ENCODE measurements at places on chromosomes 1 and 21.

- no peak for DNase-seq
These were observed 398.5 kb upstream of the ADAMTS5 start for GRCh38 chr21:27365394-27365793.

GRCh38 chr1:65309304-65310077 is at the start of gene DNAJC6:
DNAJC6 (plus strand) TSS chr1:65309543; CDS start chr1:65309746, 203 bp downstream.
- DNase-seq: peak; percentile 69

GRCh38 chr1:205725514-205725913 is 24.5 kb downstream of the NUCKS1 start:
- no peak for DNase-seq

GRCh38 chr21:36202726-36203602 is 46.3 kb downstream of the DOP1B start:
- no peak for DNase-seq

DNA sequence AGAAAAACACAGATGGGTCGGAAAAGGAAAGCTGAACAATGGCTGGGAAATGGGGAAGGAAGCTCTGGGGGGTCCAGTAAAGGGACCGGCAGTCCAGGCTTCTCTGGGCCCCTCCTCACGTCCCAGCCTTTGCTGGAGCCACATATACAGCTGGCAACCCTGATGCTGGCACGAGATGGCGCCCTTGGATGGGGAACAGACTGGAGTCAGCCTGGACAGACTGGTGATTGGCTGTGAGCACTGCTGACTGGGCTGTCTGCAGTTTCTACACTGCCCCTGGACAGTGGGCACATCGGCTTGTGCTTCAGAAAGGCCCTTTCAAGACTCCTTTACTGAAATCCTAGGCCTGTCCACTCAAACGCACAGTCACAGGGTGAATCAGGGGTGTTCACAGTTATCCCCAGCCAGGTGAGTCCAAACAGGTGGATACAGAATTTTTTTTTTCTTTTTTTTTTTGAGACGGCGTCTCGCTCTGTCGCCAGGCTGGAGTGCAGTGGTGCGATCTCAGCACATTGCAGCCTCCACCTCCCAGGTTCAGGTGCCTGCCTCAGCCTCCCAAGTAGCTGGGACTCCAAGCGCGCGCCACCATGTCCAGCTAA is 31.1 kb upstream of the ZBTB40 start:
- peak; percentile 63 for DNase-seq

DNA sequence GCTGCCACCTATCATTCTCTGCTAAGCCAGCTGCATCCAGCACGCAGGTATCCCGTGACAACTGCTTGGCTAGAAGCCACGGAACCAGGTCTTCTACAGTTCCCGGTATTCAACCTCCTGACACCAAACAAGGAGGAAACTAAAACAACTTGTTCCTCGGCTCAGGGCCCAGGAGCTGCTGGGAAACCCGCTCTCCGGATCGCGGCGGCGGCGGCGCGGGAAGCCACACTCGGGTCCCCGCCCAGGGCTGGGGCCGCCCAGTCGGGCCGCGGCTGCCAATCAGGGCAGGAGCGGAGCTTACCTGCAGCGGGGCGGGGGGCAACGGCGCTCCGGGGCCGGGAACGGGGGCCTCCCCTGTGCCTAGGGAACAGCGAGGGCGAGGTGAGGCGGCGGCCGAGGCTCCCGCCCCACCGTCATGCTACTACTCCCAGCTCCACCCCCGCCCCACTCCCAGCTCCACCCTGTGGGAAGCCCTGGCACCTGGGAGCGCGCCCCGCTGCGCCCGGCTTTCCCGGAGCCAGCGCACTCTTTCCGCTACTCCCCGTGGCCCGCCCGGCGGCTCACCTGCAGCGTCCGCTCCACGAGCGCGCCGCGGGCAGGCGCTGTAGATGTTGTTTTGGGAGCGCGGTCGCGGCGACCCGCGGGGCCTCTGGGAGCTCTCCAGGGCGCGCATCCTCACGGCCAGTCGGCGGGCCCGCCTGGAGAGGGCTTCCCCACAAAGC is 12.1 kb downstream of the IL24 start:
- DNase-seq: no peak

DNA sequence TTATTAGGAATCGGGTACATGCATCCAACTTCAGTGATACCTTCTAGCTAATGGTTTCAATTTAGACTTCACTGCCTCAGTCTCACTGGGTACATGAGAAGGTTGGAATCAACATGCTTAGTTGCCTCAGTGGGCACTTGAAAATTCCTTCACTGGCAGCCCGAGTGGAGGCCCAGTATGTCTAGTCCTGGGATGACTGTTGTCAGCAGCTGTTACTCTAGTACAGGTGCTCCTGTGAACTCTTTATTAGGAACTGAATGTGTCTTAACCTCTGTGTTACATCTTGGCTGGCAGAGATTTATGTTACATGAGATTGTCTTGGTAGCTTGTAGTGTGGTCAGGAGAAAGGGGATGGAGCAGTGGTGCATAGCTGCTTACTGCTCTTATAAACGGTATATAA is 13.4 kb downstream of the PLA2G2E start:
- no peak for DNase-seq

GRCh38 chr1:36384542-36385409 is 948 bp downstream of the STK40 start:
- no peak for DNase-seq

GRCh38 chr1:204760350-204760749 is 74.8 kb upstream of the LRRN2 start:
- DNase-seq: no peak

DNA sequence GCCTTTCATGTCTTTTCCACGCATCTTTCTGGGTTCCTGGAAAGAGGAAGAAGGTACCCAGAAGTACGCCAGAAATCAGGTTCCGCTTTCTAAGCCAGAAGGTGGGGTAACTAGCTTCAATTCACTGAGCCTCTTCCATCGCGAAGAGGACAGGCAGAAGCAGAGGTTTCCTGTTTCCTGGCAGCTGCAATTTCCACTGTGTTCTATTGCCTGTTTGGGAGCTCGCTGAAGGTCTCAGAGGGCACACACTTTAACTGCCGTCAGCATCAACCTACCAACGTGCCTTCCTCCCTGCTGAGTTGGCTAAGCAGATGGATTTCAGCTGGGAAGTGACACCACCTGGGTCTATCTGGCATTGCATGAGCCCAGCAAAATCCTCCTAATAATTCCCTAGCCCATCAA is 10.0 kb downstream of the NCF2 start:
- DNase-seq: no peak

DNA sequence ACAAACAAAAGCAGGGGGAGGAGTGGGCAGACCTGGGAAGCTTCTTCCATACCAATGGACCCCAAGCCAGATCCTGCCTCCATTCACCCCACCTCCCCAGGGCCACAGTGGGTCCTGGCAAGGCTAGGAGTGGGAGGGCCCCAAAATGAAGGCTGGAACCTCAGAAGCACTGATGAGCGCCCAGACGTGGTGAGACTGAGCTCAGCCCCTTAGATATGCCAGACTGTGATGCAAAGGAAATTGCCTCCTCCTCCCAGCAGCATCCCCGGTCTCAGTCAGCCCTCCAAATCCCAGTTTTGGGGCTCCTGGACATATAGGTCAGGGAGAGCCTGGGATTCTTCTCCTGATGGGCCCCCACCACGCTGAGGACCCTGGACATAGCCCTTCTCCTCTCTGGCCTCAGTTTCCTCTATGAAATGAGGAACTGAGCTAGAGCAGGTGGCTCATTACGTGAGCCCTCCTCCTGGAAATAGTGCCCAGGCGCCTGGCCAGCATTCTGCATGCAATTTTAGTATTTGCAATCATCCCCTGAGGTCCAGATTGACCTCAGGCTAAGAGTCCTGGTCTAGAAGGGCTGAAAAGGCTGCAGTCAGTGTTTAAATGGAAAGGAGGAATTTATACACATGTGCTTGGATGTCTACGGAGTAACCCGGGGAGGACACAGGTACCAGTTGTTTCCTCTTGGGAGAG is 33.5 kb downstream of the RHBG start:
- DNase-seq: no peak

DNA sequence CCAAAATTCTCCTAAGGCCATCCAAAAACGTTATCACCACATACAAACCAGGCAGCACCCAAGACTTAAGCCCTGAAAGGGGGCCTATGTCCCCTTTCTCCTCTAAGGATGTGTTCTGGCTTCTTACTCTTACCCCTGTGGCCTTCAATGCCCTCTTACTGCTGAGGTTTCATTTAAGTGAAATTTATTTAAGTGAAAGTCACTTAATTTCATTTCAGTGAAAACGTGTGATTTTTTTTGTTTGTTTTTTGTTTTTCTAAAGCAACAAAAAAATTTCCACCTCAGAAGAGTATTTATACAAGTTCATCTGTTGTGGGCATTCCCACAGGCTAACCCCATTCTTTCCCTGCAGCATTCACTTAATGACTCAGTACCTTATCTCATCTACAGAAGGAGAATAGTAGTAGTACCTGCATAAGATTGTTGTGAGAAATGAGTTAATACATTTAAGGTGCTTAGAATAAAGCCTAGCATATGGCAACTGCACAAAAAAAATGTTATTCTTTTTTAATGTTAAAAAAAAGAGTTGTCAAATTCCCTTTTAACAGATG is 220.6 kb downstream of the CHRM3 start:
- DNase-seq: no peak

GRCh38 chr1:181097242-181097641 is 8.7 kb downstream of the IER5 start:
- peak; percentile 77 for DNase-seq

DNA sequence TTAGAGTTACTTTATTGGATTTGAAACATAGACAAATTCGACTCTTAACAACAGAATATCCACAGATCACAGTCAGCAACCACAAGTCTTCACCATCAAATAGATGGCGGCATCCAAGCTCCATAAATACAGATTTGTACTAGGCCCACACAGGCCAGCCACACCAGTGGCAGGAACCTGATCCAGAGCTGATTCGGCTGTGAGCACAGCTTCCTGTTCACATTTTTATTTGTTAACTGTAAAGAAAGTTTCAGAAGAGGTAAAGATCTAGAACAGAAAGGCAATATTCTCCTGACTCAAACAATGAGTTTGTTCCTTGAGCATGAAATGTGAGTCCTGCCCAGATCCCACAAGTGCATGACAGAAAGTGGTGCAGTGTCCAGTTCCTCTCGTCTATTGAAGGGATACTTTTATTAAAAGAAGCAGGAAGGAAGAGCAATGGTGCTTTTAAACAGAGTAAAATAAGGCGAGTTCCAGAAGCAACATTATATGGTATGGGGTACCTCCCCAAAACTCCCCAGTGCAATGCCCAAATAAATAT is 205.8 kb downstream of the SLC45A1 start:
- no peak for DNase-seq

- DNase-seq: no peak
These were observed 375.1 kb downstream of the RYR2 start for GRCh38 chr1:237416924-237417655.

DNA sequence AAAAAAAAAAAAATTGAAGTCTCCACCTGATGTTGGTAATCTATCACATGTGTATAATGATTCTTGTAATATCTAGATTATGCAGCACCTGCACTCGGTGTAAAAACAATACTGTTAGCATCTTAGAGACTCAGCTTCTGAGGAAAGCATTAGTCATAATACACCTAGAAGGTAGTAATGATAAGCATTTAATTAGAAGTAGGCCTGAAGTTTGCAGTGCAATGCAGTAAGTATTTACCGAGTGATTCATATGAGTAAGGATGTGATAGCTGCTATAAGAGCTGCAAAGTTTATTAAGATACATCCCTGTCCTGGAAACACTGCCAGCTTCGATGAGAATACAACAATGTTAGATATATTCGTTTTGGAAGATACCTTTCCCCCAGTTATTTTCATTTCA is 196.4 kb downstream of the GREM2 start:
- no peak for DNase-seq

GRCh38 chr1:154791292-154792166 is 78.6 kb downstream of the KCNN3 start:
- no peak for DNase-seq

GRCh38 chr1:172203902-172204301 is 216.6 kb upstream of the C1orf105 start:
- no peak for DNase-seq

- no peak for DNase-seq
These were observed 54.8 kb downstream of the OSBPL9 start for GRCh38 chr1:51671527-51672325.

- no peak for DNase-seq
These were observed 11.0 kb downstream of the TP53BP2 start for GRCh38 chr1:223834660-223835263.

- DNase-seq: no peak
These were observed 41.5 kb upstream of the NEXN start for GRCh38 chr1:77846966-77847365.

- no peak for DNase-seq
These were observed 14.9 kb downstream of the TTC34 start for GRCh38 chr1:2786329-2787162.

- DNase-seq: no peak
These were observed 616 bp downstream of the MCOLN3 start for GRCh38 chr1:85047472-85048295.

DNA sequence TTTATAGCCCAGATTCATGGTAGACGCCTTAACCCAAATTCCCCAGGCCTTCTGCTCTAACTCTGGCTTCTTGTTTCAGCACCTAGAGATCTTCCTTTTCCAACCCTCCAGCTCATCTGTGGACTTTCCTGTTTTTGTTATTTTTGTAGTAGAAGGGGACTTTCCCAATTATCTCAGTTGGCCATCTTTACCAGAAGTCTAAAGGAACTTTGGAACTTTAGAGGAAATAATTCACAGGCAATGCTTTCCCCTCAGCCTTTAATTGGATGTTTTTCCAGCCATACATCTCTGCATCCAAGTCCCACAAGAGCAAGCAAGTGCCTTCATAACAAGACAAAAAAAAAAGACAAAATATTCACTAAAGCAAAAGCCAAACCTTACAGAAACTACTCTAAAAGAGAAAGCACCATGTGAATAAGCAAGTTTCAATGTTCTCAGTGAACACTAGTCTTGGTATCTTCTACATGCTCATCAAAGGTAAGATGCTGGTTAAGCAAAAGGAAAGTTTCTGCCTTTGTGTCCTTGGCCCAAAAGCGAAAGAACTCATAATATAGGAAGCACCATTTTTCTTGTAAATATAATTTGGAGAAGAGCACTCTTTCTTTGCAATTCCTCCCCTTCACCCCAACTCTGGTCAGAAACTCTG is 377.3 kb downstream of the SETD4 start:
- no peak for DNase-seq

DNA sequence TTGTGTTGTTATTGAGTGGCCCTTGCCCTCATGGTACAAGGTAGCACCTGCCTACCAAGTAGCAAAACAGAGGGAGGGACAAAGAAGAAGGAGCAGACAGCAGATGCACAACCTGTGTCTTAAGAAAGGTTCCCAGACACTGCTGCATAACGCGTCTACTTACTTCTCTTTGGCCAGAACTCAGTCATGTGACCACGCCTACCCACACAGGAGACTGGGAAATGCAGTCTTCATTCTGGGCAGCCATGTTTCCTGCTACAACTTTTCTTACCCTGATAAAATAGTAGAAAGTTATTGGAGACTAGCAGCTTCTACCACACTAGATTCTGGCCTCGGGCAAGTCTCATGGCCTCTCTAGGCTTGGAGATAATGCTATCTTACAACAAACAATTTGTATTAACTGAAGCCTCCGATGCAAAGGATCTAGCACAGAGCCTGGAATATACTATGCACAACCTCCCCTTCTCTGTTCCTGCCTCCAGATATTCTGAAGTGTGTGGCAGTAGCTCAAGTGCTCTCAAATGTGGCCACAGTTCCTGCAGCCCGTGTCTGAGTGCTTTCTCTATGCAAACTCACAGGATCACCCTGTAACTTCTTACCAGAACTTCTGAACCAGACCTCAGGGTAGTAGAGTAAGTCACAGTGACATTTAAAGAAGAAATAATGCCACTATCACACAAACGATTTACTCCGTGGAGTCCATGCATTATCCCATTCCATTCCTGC is 34.1 kb upstream of the BTG2 start:
- peak; percentile 61 for DNase-seq

Data from putamen (tissue), 1 donor.